ENCODE measurements at places on chromosomes 4 and X.

GRCh38 chrX:117429501-117429900 is 687.1 kb downstream of the KLHL13 start:
- no peak for DNase-seq

DNA sequence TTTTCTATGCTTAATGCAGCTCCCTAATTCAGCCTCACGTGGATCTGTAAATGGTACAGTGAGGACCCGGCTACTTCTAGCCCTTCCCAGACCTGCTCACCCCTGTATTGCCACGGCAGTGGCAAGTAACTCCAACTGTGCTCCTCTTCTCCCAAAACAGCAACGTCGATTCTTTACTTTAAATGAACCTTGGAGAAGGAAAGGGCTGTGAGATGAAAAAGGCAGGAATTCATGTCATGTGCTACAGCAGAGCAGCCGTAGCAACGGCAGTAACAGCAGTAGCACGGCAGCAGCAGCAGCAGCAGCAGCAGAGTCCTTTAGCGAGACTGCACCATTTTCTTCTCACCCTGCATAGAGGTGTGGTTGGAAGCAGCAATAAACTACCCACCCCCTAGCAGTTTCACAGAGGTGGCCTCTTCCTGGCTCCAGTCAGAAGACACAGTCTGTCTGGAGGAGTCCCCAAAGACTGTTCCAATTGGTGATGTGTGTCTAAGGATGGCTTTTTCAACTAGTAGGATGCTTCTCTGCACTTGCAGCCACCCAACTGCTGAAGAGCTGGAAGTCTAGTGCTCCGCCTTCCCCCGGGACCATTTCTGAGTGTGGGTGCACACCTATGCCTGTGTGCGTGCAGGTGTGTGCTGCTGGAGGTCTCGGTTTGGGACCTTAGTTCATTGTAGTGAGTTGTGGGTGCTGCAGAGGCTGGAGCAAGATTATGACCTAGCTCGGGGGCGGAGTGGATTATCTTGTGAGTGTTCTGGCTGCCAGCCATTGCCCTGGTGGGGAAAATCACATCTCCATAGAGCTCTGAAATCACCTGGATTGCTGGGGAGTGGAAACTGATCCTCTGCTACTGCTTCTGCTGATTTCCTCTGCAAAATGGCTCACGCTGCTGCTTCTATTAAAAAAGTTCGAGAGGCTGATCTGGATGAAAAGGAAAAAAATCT is 67.2 kb downstream of the ANK2 start:
- no peak for DNase-seq

DNA sequence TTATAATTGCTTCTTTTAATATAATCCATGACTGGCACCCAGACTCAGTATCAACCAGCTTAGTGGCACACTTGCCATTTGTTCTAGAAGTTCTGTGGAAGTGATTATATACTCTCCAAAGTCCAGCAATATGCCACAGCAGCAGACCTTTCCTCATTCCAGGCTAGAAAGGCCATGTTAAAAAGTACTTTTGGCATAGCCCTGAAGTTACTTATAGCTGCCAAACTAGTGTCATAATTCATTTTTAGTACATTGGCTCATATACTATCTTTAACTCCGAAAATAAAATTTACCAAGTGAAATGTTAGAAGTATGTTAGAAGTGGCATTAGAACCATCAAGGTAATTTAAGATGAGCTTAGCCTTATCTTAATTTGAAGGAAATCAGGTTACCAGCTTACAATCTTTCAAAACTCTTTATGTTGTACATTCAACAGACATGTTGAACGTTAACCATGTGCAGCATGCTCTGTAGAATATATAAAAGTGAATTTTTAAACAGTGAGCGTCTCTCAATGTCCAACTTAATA is 714.2 kb upstream of the LCORL start:
- DNase-seq: no peak

DNA sequence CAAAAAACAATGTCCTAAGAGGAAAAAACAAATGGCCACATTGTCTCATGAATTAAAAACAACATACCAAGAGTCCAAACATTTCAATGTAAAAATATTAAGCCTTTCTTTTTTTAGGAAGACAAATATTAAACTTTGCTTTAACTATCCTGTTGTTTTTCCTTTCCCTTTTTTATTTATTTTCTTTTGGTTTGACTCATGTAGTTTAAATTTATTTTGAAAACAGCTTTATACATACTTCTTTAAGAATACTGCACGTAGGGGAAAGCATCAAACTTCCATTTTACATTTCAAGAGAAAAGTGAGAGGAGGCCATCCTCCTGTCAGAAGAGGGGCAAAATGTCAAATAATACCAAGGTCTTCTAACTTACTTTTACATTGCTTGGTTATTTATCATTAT is 8.7 kb downstream of the GAB1 start:
- DNase-seq: no peak

DNA sequence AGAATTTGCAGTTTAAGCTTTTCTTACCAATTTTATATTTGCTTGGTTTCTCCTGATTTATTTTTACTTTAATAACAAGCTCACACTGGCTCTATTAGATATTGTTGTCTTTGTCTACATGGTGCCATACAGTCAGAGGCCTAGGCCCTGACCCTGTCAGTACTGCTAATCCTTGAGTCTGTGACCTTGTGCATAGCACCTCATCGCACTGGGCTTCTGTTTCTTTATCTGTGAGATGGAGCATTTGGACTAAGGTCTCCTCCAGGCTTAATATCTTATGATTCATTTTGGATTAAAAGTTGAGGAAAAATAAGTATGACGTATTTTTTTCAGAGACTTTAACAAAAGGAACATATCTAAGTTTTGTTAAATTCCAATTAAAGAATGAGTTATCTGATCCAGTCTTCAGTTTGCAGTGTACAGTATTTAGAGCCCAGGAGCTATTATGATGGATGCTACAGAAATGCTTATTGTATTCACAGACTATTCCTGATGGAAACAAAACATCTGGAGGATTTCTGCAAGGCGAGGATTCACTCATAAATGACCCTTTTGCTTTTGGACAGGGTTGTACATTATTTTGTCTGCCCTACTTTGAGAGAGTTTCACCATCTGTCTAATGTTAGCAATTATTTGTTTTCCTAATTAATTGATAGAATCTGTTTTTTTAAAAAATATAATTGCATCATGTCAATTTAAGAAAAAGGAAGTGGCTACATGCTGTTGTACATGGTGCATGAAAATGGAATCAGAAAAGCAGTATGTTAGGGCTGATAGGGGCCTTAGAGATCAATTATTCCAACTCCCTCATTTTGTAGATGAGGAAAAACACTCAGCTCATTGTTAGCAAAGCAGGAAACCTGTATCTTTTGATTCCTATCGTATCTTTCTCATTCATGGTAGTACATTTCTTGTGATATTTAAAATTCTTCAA is 203.6 kb downstream of the BANK1 start:
- DNase-seq: no peak

DNA sequence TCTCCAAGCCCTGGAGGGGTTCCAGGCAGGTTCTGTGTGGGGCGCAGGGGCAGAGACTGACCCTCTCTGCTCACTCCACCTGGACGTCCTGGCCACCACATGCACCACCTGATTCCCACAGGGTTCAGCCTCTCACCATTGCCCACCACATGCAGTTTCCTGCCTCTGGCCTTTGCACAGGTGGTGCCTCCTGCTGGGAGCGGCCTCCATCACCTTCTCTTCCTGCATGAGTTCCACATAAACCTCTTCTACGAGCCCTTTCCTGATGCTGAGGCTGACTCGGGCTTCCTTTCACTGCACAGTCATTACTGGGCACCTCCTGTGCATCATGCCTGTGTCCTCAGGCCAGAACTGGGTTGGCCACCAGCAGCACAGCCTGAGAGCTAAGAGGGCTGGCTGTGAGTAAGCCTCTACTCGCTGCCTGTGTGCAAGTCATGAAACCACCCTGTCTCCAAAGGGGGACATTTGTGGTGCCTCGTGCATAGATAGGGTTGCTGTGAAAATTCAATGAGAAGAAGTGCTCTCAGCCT is 19.9 kb downstream of the MAN2B2 start:
- peak; percentile 9 for DNase-seq

All from EH (cell line).